Astrocyte of the hippocampus (primary cell): ENCODE measurements at places on chromosomes 12 and 14.

DNA sequence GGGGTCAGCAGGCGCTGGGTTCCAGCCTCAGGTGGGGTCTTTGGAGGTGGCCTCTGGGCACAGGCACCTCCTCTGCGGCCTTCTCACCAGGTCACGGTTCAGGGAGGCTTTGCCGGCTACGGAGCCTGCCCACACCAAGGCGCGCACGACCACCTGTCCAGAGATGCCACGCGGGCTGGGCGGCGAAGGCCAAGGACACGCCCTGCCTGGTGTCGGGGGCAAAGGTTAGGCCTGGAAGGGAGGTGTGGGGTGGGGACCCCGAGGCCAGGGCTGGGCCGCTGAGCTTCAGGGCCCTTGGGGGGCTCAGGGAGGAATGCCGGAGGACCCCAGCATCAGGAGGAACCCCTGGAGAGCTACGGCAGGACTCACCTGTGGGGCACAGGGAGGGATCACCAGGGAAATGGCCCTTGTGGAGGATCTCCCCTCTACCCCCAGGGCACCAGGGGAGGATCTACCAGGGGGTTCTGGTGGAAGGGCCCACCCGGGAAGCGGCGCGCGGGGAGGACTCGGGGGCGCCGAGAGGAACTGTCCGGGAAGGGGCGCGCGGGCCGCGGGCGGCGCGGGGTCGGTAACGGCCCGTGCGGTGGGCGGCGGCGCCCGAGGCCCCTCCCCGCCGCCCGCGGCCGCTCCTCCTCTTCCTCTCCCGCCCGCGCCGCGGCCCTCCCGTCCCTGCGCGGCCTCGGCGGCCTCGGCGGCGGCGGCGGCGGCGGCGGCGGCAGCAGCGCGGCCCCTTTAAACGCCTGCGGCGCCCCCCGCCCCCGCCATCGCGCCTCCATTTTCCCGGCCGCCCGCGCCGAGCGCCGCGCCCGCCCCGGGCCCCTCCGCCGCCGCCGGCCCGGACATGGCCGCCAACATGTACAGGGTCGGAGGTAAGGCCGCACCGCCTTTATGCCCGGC, at the start of gene MTA1:
MTA1 (plus strand) TSS at position 633 of the 897 bp plus-strand sequence; CDS start at position 842, 209 bp downstream.
- DNase-seq, result peak; percentile 64

- no peak for DNase-seq
These were observed 815 bp downstream of the COQ10A start for GRCh38 chr12:56267443-56268071.

DNA sequence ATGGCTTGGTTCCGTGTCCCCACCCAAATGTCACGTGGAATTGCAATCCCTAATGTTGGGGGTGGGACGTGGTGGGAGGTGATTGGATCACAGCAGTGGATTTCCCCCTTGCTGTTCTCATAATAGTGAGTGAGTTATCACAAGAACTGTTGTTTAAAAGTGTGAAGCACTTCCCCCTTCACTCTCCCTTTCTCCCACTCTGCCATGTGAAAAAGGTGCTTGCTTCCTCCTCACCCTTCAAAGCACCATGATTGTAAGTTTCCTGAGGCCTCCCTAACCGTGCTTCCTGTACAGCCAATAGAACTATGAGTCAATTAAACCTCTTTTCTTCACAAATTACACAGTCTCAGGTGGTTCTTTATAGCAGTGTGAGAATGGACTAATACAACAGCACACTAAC, 5.3 kb upstream of the CEP128 start:
- DNase-seq, result no peak

- DNase-seq, result peak; percentile 0
These were observed 179.7 kb downstream of the SSPN start for GRCh38 chr12:26374934-26375680.

DNA sequence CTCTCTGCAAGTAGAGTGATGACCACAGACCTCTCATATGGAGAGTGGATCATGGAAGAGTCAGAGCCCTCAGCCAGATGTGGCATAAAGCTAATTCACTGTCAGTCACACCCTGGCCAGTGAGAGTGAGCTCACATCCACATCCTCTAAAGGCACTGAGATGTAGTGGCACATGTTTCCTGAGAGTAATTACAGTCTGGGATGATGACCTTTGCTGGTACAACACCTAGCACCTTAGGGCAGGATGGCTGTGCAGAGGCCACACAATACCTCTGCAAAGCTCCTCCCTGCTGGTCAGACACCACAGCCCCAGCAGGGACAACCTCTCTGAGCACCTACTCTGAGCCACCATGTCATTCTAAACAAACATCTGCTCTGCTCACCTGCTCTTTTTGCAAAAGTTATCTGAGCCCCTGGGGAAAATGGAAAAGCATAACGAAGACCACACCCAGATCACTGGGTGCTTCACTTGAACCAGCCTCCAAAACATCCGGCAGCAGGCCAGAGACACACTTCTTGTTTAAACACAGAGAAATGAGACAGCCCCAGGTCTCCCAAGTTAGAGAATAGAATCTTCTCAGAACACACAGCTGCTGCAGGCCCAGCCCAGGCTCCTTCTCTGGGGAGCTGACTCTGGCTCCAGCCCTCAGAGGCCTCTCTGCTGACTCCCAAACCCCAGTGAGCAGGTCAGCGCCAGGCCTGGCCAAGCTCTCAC, 30.3 kb downstream of the PITPNM2 start:
- no peak for DNase-seq
